IMR-90 (cell line): ENCODE measurements at places on chromosomes 4 and X. TPM values are rescaled to one million over a fixed set of nuclear protein-coding genes. Genes with fewer than 3 reads are reported as not detected.

DNA sequence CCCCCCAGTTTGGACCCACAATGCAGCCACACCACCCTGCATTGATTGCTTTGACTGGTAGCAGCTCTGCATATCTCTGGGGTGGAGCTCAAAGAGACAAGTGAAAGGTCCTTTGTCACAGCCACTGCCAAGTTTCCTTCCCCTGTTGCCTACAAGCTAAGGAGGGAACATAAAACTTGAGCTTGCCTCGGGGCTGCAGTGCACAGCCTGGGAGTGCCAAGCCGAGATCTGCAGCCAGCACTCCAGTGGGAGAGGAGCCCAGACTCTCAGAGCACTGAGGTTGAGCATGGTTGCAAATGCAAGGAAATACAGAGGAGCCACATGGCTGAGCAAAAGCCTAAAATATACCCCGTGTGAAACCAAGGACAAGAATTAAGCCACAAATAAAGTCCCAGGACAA lies 142.2 kb downstream of the DKK2 start:
- no peak overlapping the region for H3K4me3 ChIP-seq
- H3K36me3 ChIP-seq = no peaks in the 10 kb centered on the region
- no peak for DNase-seq
- H3K27ac ChIP-seq = no peak overlapping the region
- no peaks in the 10 kb centered on the region for H3K27me3 ChIP-seq

DNA sequence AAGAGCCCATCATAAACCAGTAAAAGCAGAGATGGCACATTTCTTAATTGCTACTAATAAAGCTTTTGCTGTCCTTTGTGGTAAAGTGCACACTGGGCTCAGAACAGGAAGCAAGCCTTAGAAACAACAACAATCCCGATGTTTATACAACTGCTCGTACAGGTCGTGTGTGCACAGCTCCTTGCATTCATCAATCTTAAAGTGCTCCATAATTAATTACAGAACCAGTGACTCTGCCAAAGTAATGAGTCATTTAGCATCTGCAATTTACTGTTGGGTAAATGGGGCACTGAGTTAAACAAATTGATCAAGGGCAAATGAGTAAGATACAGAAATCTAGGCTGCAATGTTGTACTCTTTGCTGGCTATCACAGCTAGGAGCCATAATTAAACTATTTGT lies 61.3 kb upstream of the TXK start:
- H3K36me3 ChIP-seq = no peaks in the 10 kb centered on the region
- DNase-seq = peak; percentile 12
- no peak overlapping the region for H3K4me3 ChIP-seq
- peaks cover 4% of the 10 kb centered on the region; the same call in 1 of the 2 replicates for H3K4me1 ChIP-seq
- no peak overlapping the region for H3K27ac ChIP-seq
- H3K27me3 ChIP-seq = peaks cover 2% of the 10 kb centered on the region

Gene EVC
- 15.3 and 16.8 TPM in 2 replicates for total RNA-seq

Gene PABPC1L2B
- not detected in 2 replicates for total RNA-seq

DNA sequence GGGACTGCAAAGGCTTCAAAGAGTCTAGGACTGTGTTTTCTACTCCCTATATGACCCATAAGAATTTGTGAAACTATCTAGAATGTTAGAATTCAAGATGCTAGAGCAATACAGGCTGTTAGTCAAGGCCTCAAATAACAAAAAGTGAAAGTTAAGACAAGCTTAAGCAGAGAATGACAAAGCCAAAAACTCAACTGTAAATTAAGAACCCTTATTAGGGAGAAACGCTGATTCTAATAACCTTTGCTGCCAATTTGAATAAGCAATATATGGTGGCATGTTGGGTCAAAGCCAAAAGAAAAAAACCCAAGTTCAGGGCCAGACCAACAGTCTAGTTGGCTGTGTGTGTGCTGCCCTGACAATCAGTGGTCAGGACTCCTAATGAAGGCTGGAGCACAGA lies 160.0 kb downstream of the INPP4B start:
- DNase-seq = no peak
- H3K4me3 ChIP-seq = no peak overlapping the region
- no peaks in the 10 kb centered on the region for H3K27me3 ChIP-seq
- no peak overlapping the region for H3K27ac ChIP-seq

DNA sequence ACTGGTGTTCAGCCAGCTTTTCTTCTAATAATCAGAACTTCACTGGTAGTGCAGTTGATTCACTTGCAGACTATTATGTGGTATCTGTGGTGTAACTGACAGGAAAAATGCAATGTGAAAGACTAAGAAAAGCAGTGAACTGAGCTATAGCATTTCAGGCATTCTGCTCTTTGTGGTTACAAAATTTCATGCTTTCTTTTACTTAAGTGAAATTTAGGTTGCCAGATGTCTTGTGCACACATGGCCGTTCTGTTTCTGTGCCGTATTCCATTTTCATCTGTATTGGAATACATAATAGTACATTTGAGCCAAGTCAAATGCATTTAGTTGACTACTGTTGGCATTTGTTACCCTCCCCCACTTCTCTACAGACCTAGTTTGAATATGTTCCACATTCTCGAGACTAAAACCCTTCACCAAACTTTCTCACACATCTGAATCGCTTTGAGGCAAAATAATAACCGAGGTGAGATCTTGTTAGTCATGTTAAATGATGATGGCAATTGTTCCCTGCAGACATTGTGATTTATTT lies 8.2 kb downstream of the RTL3 start:
- no peaks in the 10 kb centered on the region; the same call in 1 of the 2 replicates for H3K27me3 ChIP-seq
- H3K36me3 ChIP-seq = no peaks in the 10 kb centered on the region
- no peak overlapping the region for H3K4me3 ChIP-seq
- H3K4me1 ChIP-seq = no peaks in the 10 kb centered on the region; the same call in 1 of the 2 replicates
- no peak overlapping the region for H3K27ac ChIP-seq
- DNase-seq = peak; percentile 73

DNA sequence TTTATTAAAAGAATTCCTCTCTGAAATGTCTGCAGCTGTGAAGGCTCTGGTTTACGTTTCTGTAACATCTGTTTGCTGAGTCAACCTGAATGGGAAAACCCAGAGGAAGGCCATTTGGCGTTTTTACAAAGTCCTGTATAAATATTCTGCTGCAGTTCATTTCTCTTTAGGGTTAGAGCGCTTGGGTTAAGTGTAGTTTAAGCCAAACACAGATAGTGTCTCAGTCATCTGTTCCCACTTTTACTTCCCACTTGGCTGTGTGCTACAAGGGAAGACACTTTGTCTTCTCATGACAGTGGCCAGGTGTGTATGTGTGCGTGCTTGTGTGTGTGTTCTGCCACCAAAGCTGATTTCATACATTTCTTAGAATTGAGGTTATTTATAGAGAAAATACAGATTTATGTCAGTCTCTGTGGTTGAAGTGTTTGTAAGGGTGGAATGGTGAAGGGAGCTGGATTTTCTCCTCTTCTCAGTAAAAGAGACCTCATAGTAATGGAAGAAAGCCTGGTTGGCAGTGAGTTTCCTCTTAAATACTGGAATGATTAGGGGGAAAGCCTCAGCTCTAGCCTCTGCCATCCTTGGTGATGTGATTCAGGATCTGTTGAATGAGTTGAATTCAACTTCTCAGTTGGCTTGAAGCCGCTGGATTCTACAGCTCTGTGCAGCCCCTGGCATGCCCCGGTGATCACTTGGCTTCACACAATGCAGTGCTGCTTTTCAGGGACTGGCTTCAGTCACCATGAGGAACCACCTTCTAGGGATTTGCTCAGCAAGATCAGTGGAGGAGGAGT lies 50.6 kb downstream of the JADE1 start:
- H3K36me3 ChIP-seq = peaks cover 59% of the 10 kb centered on the region
- no peaks in the 10 kb centered on the region for H3K27me3 ChIP-seq
- peak; percentile 96 for DNase-seq
- peak overlapping the region; percentile 14 for H3K27ac ChIP-seq

Gene MTNR1A
- total RNA-seq = not detected in 2 replicates

Gene NEXMIF
- under 0.01 TPM in 1 of 2 replicates, not detected in the other for total RNA-seq

- no peaks in the 10 kb centered on the region for H3K36me3 ChIP-seq
- H3K27me3 ChIP-seq = no peaks in the 10 kb centered on the region
- no peak overlapping the region for H3K27ac ChIP-seq
- peak; percentile 12 for DNase-seq
- peaks cover 9% of the 10 kb centered on the region for H3K4me1 ChIP-seq
These were observed 42.8 kb downstream of the ELOVL6 start for GRCh38 chr4:110155654-110156053.

GRCh38 chrX:119190831-119191230 lies 45.3 kb upstream of the PGRMC1 start:
- H3K27me3 ChIP-seq = peaks cover 4% of the 10 kb centered on the region
- H3K4me1 ChIP-seq = no peaks in the 10 kb centered on the region
- H3K36me3 ChIP-seq = no peaks in the 10 kb centered on the region
- H3K27ac ChIP-seq = no peak overlapping the region
- no peak overlapping the region for H3K4me3 ChIP-seq

Gene DSPP
- not detected in 2 replicates for total RNA-seq

Gene CLGN
- total RNA-seq = 0.36 and 1.4 TPM in 2 replicates

Gene ZNF732
- total RNA-seq = under 0.01 TPM in 2 replicates

Gene RPS6KA6
- total RNA-seq = 6.8 and 9.4 TPM in 2 replicates

Gene IBSP
- not detected in 2 replicates for total RNA-seq

Gene SULT1B1
- under 0.01 and 0.18 TPM in 2 replicates for total RNA-seq

Gene FRAS1
- under 0.01 TPM in 2 replicates for total RNA-seq

DNA sequence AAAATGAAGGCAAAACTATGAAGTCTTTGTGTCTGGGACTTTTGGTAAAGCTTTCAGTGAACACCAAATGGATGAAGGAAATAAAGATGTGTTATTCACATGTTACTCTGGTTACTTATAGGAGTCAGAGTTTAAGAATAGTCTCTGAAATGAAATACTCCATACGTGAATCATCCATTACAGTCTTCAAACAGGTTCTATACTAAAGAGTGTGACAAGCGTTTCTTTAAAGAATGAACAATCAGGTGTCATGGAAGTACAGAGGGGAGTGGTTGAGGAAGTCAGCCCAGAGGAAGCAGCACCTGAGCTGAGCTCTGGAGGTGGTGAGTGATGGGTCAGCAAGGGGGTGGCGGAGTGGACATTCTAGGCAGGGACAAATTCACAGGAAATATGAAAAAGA lies 41.8 kb upstream of the SORBS2 start:
- no peak overlapping the region for H3K4me3 ChIP-seq
- no peaks in the 10 kb centered on the region for H3K36me3 ChIP-seq
- no peaks in the 10 kb centered on the region for H3K4me1 ChIP-seq
- no peak for DNase-seq

DNA sequence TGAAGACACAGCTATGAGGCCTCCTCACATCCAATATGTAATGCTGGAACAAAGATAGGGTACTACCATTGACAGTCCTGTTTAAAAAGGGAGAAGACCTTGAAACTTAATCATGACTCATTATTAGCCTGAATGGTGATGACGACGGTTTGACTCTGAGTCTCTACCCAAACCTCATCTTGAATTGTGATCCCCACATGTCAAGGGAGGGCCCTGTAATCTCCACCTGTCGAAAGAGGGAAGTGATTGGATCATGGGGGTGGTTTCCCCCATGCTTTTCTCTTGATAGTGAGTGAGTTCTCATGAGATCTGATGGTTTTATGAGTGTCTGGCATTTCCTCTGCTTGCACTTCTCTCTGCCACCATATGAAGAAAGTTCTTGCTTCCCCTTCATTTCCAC lies 395.3 kb upstream of the CPEB2 start:
- DNase-seq = no peak
- no peak overlapping the region for H3K4me3 ChIP-seq
- H3K4me1 ChIP-seq = no peaks in the 10 kb centered on the region
- no peaks in the 10 kb centered on the region for H3K27me3 ChIP-seq
- H3K27ac ChIP-seq = no peak overlapping the region

DNA sequence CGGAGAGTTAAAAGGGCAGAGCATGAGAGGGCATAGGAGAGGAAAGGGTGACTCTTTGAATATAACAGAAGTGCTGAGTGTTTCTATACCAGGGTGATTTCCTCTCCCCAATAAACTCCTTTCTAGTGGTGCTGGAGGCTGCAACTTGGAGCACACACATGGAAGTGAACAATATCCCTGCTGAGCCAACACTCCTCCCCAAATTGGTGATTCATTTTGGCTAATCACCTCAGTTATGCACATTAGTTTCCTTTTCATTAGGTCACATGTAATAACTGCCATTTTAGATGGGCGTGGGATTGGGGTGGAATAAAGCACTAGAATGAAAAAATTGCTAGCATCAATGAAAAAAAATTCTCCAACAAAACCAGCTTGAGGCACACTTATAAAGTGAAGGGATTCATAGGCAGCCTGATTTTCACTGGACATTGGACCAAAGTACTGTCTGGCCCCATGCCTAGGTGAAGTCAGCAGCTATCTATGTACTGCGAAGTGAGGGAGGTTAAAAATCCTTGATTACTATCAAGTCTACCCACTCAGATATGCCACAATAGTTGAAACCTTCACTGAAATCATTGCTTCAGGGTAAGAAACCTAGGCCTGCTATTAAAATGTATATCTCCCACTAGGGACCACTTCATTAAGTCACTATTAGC lies 174.0 kb downstream of the GLUD2 start:
- no peaks in the 10 kb centered on the region for H3K27me3 ChIP-seq
- H3K27ac ChIP-seq = no peak overlapping the region
- no peaks in the 10 kb centered on the region for H3K36me3 ChIP-seq
- H3K4me1 ChIP-seq = no peaks in the 10 kb centered on the region
- H3K4me3 ChIP-seq = no peak overlapping the region
- DNase-seq = no peak

DNA sequence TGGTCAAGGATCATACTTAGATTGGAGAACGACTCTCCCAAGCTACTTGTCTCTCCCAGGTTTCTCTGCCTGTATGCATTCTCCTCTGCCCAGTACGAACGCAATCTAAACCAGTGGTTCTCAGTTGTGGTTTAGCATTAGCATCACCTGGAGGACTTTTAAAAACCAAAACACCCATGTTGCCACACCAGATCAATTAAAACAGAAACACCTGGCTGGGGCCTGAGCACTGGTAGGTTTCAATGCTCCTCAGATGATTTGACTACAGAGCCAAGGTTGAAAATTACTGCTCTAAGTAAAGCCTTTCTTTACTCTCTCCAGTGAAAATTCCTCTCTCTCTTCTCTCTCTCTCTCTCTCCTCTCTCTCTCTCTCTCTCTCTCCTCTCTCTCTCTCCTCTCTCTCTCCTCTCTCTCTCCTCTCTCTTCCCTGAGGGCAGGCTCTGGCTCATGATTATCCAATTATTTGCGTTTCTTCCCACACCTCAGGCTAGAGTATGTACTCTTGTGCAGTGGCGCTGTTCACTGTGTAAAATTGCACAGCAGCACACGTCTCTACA lies 153.7 kb upstream of the FGF13 start:
- no peak for DNase-seq
- H3K27ac ChIP-seq = no peak overlapping the region
- no peaks in the 10 kb centered on the region for H3K4me1 ChIP-seq
- H3K36me3 ChIP-seq = no peaks in the 10 kb centered on the region
